ENCODE measurements at places on chromosomes 4 and X.

GRCh38 chr4:168150420-168151050, 58.2 kb downstream of the ANXA10 start:
- H3K27ac ChIP-seq: no peak overlapping the region
- H3K27me3 ChIP-seq: peaks cover 2% of the 10 kb centered on the region
- peaks cover 5% of the 10 kb centered on the region for H3K4me1 ChIP-seq
- no peaks in the 10 kb centered on the region for H3K36me3 ChIP-seq
- no peak overlapping the region for H3K4me3 ChIP-seq

DNA sequence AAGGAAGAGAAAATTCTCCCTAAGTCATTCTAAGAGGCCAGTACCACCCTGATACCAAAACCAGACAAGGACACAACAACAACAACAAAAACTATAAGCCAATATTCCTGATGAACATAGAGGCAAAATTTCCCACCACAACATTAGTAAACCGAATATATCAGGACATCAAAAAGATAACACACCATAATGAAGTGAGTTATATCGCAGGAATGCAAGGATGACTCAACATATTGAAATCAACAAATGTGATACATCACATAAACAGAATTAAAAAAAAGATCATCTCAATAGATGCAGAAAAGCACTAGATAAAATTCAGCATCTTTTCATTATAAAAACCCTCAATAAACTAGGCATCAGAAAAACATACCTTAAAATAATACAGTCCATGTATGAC, 1844.4 kb upstream of the PCDH10 start:
- H3K4me3 ChIP-seq: no peak overlapping the region
- no peaks in the 10 kb centered on the region for H3K36me3 ChIP-seq
- H3K27ac ChIP-seq: no peak overlapping the region
- H3K27me3 ChIP-seq: no peaks in the 10 kb centered on the region
- H3K4me1 ChIP-seq: no peaks in the 10 kb centered on the region
- DNase-seq: no peak

GRCh38 chr4:59525885-59526284, 1674.2 kb upstream of the ADGRL3 start:
- H3K36me3 ChIP-seq: no peaks in the 10 kb centered on the region
- H3K4me3 ChIP-seq: no peak overlapping the region
- DNase-seq: no peak
- H3K4me1 ChIP-seq: no peaks in the 10 kb centered on the region
- H3K27me3 ChIP-seq: no peaks in the 10 kb centered on the region
- H3K27ac ChIP-seq: no peak overlapping the region

- no peaks in the 10 kb centered on the region for H3K27me3 ChIP-seq
- no peak overlapping the region for H3K27ac ChIP-seq
- H3K4me3 ChIP-seq: no peak overlapping the region
- DNase-seq: no peak
Observed at GRCh38 chr4:182855312-182855711, 61.9 kb downstream of the DCTD start.

DNA sequence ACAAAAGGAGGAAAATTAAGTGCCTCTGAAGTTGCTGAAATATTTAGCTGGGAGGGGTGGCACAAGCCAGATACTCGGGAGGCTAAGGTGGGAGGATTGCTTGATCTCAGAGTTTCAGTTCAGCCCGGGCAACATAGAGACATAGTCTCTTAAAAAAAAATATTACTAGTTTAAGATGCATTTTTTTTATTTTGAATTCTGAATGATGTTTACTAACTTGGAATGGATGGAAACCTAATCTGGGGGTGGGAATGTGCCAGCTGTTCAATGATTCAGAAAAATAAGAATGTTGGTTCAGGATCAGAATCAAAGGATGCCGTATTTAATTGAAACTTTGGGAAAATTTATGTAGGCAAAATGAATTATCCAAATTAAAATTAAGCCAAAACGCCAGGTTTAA, 167.2 kb upstream of the ANK2 start:
- no peaks in the 10 kb centered on the region for H3K36me3 ChIP-seq
- no peak overlapping the region for H3K4me3 ChIP-seq
- DNase-seq: no peak
- peaks cover 4% of the 10 kb centered on the region for H3K27me3 ChIP-seq

GRCh38 chr4:151486168-151486567, 77.2 kb downstream of the FHIP1A start:
- no peak overlapping the region for H3K4me3 ChIP-seq
- no peaks in the 10 kb centered on the region for H3K36me3 ChIP-seq
- no peaks in the 10 kb centered on the region for H3K4me1 ChIP-seq
- no peak for DNase-seq

- H3K4me3 ChIP-seq: no peak overlapping the region
- no peak overlapping the region for H3K27ac ChIP-seq
- H3K36me3 ChIP-seq: no peaks in the 10 kb centered on the region
- DNase-seq: no peak
Observed at GRCh38 chrX:43898406-43899035, 16.3 kb upstream of the MAOB start.

DNA sequence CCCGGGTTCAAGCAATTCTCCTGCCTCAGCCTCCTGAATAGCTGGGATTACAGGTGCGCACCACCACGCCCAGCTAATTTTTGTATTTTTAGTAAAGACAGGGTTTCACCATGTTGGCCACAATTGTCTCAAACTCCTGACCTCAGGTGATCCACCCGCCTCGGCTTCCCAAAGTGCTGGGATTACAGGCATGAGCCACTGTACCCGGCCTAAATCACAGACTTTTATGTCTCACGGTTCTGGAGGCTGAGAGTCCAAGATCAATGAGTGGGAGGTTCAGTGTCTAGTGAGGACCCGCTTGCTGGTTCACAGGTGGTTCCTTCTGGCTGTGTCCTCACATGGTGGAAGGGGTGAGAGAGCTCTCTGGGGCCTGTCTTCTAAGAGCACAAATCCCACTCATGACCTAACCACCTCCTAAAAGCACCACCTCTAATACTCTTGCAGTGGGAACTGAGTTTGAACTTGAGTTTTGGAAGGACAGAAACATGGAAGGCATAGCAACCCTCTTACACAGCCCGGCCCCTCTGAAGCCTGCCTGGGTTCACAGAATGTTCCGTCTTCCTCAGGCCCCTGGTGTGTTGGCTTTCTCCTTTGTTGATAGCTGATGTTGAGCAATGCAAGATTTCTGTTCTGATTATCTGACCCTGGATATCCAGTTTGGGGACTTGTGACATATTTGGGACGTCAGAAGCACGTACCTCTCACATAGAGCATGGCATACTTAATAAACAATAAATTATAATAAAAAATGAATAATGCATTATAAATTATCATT, 1.9 kb upstream of the AKAP17A start:
- H3K4me1 ChIP-seq: peaks cover 28% of the 10 kb centered on the region
- no peak overlapping the region for H3K4me3 ChIP-seq
- H3K27me3 ChIP-seq: no peaks in the 10 kb centered on the region
- peak; percentile 29 for DNase-seq

DNA sequence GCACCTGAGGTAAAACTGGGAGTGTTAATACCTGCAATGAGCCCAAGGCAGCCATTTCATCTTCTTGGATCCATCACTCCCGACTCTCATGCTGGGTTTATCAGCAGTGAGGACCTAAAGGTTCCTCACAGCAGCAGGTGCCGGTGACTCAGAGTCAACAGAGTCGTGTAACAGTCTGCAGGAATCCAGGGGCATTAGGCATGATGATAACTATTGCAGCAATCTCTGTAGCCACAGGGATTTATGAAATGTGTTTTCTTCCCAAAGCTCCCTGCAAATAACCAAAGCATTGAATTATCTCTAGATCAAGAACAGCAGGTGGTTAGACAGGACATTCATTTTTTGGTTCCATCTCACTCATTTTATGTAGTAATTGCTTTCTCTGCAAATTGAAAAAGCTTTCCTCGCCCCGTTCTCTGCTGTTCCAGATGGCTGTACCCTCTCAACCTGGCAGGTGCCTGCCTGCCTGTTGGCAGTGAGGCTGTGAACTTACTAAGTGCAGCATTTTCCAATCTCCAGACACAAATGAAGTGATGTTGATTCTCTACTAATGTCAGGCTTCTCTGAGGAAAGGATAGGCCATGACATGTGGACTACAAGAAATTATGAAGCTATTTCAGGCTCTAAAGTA, 48.1 kb upstream of the TSPAN7 start:
- no peak overlapping the region for H3K4me3 ChIP-seq
- H3K27me3 ChIP-seq: peaks cover 45% of the 10 kb centered on the region
- H3K27ac ChIP-seq: no peak overlapping the region

- no peaks in the 10 kb centered on the region for H3K36me3 ChIP-seq
- H3K4me1 ChIP-seq: no peaks in the 10 kb centered on the region
- no peak for DNase-seq
- peaks cover 57% of the 10 kb centered on the region for H3K27me3 ChIP-seq
Observed at GRCh38 chrX:110987292-110987691, 108.7 kb upstream of the PAK3 start.

DNA sequence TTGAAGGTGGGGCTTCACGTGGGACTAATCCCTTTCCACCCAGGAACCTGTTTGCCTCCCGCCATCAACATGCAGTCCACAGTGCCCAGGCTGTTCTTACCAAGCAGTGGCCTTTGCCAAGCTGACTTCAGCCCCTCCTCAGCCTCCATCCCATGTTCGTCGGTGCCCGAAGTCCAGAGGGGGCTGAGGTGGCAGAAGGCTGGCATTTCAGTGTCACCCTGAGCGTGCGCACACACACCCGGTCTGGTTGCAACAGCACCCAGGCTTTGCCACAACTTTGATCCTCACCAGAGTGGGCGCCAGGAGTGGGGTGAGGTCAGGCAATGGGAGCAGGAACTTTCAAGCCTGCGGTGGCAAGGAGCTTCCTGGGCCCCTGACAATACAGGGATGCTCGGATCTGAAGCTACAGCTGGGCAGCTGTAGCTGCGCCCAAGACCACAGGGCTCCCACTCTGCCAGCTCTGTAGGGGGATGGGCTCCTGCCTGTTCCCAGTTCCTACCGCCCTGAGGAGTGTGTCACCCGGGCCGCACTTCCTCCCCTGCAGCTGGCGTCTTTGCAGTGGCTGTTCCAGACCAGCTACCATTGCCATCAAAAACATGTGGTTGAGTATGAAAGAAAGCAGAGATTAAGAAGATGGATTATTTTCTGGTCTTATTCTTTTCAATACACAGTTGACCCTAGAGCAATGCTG, 428.0 kb downstream of the EPHA5 start:
- H3K36me3 ChIP-seq: no peaks in the 10 kb centered on the region
- no peak overlapping the region for H3K4me3 ChIP-seq
- no peaks in the 10 kb centered on the region for H3K4me1 ChIP-seq
- no peak for DNase-seq

- H3K4me1 ChIP-seq: no peaks in the 10 kb centered on the region
- no peaks in the 10 kb centered on the region for H3K36me3 ChIP-seq
- no peak overlapping the region for H3K4me3 ChIP-seq
- H3K27ac ChIP-seq: no peak overlapping the region
- no peaks in the 10 kb centered on the region for H3K27me3 ChIP-seq
Observed at GRCh38 chrX:8607326-8607725, 124.6 kb downstream of the ANOS1 start.

- H3K4me1 ChIP-seq: no peaks in the 10 kb centered on the region
- H3K4me3 ChIP-seq: no peak overlapping the region
- DNase-seq: no peak
- no peak overlapping the region for H3K27ac ChIP-seq
- H3K36me3 ChIP-seq: no peaks in the 10 kb centered on the region
Observed at GRCh38 chr4:44616621-44617020, 34.8 kb downstream of the YIPF7 start.

DNA sequence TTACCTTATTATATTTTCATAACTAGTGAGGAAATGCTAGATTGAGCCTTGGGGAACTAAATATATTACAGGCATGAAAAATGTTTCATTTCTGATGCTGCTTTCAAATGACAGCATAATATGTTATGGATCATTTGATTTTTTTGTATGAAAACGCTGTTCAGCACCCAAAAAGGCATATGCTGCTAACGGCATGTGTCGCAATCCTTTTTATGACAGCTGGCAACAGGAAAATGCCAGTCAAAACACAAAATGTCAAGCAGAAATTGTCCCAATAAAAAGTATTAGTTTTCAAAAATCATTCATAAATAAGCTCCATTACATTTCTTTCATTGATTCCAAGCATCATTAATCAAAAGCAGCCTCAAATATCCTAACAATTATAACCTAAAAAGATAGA, 1244.5 kb downstream of the PCDH7 start:
- no peak overlapping the region for H3K27ac ChIP-seq
- no peak for DNase-seq
- no peaks in the 10 kb centered on the region for H3K4me1 ChIP-seq

- DNase-seq: no peak
- H3K27ac ChIP-seq: no peak overlapping the region
- H3K27me3 ChIP-seq: no peaks in the 10 kb centered on the region
- no peaks in the 10 kb centered on the region for H3K4me1 ChIP-seq
Observed at GRCh38 chrX:2193273-2193592, 307.5 kb downstream of the DHRSX start.

- H3K4me3 ChIP-seq: no peak overlapping the region
- no peak overlapping the region for H3K27ac ChIP-seq
- peaks cover 7% of the 10 kb centered on the region for H3K27me3 ChIP-seq
- no peaks in the 10 kb centered on the region for H3K36me3 ChIP-seq
Observed at GRCh38 chr4:168796362-168797106, 213.5 kb downstream of the CBR4 start.

DNA sequence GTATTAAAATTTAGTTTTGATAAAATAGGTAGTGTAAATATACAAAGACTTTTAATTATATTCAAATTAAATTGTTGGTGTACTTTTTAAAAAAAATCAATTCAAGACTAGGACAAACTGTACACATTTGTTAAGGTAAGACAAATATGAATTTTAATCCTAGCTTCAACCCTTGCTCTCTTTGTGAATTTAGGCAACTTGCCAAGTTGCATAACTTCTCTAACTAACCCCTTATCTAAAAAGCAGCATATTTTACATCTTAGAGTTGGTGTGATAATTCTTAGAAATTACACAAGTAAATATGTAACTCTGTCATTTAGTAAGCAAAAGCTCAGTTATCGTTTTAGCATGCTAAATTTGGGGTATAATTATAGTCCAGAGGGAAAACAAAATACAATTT, 78.1 kb upstream of the FSTL5 start:
- no peak overlapping the region for H3K27ac ChIP-seq
- H3K27me3 ChIP-seq: no peaks in the 10 kb centered on the region
- H3K36me3 ChIP-seq: no peaks in the 10 kb centered on the region
- H3K4me1 ChIP-seq: no peaks in the 10 kb centered on the region
- no peak overlapping the region for H3K4me3 ChIP-seq

DNA sequence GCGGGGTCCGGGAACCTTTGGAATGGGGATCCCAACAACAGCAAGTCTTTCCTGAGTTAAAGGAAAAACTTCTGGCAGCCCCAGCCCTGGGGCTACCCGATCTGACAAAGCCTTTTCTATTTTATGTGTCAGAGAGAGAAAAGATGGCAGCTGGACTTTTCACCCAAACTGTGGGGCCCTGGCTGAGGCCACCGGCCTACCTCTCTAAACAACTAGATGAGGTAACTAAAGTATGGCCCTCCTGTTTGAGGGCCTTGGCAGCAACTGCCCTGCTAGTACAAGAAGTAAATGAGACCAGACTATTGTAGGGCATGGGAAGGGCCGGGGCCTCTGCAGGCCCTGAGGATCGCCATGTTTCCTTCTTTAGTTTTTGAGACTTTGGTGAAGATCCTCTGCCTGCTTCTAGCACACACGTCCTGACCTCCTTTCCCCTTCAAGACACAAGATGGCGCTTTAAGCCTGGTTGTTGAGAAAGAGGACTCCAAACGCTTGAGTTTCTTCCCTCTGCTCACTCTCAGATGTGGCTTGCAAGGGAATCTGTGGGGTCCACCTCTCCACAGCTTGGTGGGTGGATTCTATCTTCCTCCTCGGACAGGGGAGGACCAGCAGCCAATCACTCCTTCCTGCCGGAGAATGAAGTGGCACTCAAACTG, 18.5 kb upstream of the DRD5 start:
- no peaks in the 10 kb centered on the region for H3K36me3 ChIP-seq
- peak; percentile 36 for DNase-seq
- H3K4me3 ChIP-seq: no peak overlapping the region

- no peak overlapping the region for H3K27ac ChIP-seq
- DNase-seq: no peak
- no peak overlapping the region for H3K4me3 ChIP-seq
- no peaks in the 10 kb centered on the region for H3K36me3 ChIP-seq
Observed at GRCh38 chrX:144849141-144849540, 398.2 kb upstream of the SPANXN1 start.

Measured in activated T-cell treated with anti-CD3 and anti-CD28 coated beads, Interleukin-2, amount 50 U/mL, for 24 hours (primary cell).